Hindlimb muscle (tissue), 1 donor: ENCODE measurements at places on chromosomes 5 and 9. TPM values are rescaled to one million over a fixed set of nuclear protein-coding genes. Genes with fewer than 3 reads are reported as not detected.
A peak's percentile ranks its signal among the peaks of the same experiment; 100 is the strongest.

OR2Y1 gene
- not detected for polyA plus RNA-seq

- peak; percentile 82 for DNase-seq
Observed at GRCh38 chr5:56270568-56271392, 37.6 kb upstream of the ANKRD55 start.

GRCh38 chr5:91378752-91379211 is 4.3 kb downstream of the ARRDC3 start:
- DNase-seq, result no peak

DNA sequence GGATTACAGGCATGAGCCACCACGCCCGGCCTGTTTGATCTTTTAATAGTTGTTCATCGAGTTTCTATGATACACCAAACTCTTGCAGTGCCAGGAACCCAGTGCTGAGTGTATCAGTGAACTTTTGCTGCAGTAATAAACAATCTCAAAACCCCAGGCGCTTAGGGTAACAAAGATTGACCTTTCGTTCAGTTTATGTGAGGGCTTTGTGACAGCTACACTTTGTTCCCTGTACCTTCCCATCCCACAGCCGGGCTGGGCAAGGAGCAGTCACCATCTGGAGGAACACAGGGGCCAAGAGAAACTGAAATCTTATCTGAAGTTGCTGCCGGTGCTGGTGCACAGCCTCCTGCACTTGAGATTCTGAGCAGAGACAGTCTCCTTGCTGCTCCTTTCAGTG is 17.2 kb upstream of the WNK2 start:
- no peak for DNase-seq

SLC4A9 gene
- 0.18 TPM for polyA plus RNA-seq

DNA sequence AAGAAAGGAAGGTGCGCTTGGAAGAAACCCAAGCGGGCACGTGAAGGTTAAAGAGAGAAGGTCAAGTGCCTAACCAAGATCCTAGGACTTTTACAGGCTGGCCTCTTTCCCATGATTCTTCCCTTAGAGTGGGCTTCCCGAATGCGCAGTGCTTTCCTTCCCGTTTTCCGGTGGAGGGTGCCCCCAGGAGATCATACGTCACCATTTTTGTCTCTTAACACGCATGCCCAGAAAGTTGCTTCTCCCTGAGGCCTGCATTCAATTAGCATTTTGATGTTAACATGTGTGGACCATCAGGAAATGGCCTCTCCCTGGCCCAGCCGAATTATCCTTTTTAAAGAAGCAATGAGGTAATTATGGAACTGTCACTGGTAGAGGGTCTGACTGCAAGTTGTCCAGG is 1.9 kb upstream of the RUSC2 start:
- peak; percentile 70 for DNase-seq

DNA sequence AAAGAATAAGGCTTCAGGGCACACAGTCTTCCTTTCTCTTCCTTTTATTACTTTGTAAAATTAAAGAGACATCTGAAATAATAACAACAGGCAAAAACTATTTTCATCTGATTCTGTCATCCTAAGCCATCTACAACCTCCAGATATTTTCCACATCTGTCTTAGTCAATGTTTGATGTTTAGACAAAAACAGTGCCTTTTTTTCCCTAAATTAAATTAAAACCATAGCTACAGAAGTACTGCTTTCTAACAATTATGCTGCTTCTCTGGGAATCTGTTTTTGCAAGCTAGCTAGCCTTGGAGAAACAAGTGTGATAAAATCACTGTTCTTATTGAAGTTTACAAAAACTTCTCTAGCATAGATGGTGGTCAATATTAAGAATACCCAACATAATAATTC is 95.4 kb downstream of the KIAA0825 start:
- no peak for DNase-seq

PRELID1 gene
- 79.7 TPM for polyA plus RNA-seq

DNA sequence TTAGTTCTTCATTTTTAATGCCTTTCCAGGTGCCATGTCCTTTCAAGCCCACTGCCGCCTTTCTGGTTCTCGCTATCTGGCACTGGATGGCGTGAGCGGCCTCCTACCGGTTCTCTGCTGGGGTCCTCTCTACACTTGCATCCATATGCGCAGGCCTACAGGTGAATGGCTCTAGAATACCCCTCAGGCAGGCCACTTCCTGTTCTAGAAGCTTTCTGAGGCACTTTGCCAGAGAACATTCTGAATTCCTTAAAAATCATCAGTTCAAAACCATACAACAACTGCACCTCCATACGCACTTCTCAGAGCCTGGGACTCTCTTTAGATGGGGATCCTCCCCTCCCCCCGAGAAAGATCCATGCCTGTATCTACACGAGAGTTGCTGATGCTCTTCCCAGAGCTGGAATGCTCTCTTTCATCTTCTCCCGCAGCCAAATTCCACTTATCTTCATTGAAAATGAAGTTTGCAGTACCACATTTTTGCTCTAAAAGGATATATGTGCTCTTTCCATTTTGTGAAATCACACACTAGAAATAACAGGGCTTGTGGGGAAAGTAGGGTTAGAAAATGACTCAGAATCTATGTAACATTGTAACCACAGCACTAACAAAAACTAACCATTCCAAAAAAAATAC is 1.4 kb upstream of the LHFPL2 start:
- peak; percentile 52 for DNase-seq

STK10 gene
- 28.1 TPM for polyA plus RNA-seq

FRRS1L gene
- polyA plus RNA-seq, result 0.76 TPM

DNA sequence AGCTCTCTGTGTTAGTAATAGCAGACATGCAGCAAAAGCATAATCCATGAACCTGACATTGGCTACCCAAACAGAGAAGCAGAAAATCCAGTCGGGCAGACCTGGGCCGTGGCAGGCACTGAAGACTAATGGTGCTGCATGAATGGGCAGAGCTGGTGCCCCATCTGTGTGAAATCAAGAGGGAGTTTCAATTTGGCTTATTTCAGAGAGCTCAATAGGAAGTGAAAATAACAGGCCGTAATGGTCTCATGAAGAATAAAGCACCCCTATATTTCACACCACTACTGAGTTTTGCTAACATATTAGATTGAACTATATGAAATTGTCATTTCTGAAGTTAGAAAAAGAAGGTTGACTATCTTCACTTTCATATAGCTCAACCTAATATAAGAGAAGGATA is 149.7 kb downstream of the ENC1 start:
- no peak for DNase-seq

DNA sequence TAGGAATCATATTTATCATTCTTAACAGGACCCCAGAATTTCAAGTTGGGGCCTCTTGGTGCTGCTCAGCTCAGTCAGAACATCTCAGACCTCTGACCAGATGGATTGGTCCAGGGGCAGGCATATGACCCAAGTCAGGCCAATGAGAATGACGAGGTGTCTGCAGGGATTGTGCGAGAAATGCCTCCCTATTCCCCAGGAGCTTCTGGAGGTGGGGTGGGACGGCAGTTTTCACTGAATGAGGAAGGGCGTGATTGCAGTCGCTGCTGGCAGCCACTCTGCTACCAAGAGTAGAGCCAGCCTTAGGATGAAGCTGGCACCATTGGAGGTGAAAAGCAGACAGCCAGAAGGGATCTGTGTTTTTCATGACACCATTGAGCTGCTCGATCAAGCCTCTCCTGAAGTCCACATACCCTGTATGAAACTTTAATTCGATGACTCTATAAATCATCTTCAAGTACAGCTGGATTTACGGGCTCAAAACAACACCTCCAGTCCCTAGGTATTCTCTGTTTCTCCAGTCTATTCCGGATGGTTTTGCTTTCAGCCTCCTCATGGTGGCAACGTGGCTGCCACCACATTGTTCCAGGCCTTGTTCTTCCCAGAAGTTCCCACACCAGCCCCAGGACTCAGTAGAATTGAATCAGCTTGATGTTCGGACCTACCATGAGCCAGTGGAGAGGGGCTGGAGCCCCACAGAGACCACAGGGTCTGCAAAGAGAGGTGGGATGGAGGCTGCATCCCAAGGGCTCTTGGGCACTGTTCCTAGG is 70.2 kb upstream of the ADAMTS2 start:
- DNase-seq, result no peak
